NCI-H1417 (cell line): ENCODE measurements at places on chromosomes 2 and 18.

GRCh38 chr2:86027196-86027921 is 78.3 kb downstream of the POLR1A start:
- DNase-seq, result no peak

GRCh38 chr2:235694721-235695601 is 201.1 kb downstream of the AGAP1 start:
- no peak for DNase-seq

DNA sequence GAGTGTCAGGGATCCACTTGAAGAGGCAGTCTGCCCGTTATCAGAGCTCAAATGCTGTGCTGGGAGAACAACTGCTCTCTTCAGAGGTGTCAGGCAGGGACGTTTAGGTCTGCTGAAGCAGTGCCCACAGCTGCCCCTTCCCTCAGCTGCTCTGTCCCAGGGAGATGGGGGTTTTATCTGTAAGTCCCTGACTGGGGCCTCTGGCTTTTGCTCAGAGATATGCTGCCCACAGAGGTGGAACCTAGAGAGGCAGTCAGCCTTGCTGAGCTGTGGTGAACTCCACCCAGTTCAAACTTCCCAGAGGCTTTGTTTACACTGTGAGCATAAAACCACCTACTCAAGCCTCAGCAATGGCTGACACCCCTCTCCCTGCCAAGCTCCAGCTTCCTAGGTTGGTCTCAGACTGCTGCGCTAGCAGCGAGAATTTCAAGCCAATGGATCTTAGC is 38.1 kb downstream of the PLEK start:
- no peak for DNase-seq

- DNase-seq, result no peak
These were observed 6.8 kb downstream of the SLC38A11 start for GRCh38 chr2:164948540-164948939.

- DNase-seq, result no peak
These were observed 19.3 kb downstream of the RBMS1 start for GRCh38 chr2:160474319-160474645.

DNA sequence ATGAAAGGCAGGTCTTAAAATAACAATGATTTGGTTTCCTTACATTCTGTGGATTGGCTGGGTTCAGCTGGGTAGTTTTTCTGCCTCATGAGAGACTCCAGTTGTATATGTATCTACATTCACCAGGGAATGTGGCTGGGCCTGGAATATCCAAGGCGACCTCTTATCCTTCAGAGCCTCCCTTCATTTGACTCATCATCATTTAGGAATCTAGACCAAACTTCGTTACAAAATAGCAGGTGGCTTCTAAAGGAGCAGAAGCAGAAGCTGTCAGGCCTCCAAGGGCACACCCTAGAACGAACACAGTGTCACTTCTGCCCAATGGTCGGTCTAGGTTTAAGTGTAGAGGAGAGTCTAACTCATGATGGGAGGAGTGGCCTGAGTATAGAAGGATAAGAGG is 204.2 kb downstream of the EN1 start:
- no peak for DNase-seq

DNA sequence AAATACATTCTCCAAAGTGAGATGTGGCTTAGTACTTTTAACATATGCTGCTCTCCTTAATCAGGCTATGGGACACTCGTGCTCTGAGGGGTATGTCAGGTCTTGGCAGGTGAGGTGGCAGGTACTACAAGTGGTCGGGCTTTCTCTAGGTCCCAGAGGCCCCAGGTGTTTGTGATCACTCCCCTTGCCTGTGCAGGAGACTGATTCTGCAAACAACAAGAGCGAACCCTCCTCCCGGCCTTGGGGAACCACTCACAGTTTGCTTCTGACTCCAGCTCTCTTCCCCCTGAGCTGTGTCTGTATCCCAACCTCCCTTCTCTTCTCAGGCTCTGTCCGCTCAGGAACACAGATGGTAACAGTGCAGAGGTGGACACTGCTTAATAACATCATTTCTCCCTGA is 48.1 kb downstream of the ATOH8 start:
- DNase-seq, result no peak

- DNase-seq, result no peak
These were observed 412.8 kb downstream of the CMPK2 start for GRCh38 chr2:6452702-6453481.

DNA sequence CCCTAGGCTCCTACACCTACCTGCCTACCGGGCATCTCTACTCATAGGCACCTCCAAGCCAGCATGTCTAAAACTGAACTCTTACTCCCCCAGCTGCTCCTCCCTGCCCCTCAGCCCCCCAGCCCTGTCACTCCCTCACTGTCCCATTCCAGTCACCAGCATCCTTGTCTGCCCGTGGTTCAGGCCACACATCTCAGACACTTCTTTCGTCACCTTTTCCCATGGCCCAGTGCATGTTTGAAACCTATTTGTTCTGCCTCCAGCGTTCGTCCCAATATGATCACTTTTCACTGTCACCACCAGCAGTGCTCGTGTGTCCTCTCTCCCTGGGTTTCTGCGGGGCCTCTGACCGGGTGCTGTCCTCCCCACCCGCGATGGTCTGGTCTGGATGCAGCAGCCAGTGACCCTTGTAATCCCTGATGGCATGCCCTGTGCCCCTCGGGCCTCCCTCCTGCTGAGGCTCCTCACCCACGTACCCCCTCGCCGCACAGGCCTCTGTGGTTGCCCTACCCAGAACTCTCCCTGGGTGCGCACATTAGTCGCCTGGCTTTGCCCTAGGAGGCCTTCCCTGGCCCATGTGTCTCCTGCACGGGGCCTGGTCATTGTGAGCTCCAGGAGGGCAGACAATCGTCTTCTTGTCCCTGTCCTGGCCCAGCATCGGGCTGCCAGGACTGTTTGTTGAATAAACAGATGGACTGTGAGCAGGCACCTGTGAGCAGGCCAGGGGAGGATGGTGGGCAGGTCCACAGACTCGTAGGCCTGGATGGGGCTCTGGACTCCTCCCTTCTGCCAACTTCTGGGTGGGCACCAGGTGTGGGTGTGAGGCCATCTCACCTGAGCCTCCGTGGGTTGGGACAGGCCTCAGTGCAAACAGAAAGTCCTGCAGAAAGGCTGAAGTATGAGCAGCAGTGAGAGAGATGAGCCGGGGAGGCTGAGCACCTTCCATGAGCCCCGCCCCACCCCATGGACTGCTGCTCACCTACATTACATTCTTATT is 15.5 kb downstream of the LDLRAD4 start:
- no peak for DNase-seq

DNA sequence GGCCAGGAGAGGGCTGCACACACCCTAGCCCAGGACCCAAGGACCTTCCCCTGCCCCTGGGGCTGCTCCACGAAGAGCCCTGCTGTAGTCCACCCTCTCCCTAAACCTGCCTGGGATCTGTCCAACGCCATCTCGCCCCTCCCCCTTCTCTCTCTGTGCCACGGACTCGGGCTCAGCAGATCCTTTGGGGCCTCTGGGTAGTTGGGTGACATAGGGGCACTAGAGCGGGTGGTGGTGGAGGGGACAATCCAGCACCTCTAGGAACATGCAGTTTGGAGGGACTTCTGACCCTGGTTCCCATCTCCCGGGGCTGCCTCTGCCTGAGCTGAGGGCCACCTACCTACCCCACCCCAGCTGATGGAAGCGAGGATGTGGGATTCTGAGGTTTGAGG is 7.3 kb upstream of the CRYBA2 start:
- peak; percentile 82 for DNase-seq

DNA sequence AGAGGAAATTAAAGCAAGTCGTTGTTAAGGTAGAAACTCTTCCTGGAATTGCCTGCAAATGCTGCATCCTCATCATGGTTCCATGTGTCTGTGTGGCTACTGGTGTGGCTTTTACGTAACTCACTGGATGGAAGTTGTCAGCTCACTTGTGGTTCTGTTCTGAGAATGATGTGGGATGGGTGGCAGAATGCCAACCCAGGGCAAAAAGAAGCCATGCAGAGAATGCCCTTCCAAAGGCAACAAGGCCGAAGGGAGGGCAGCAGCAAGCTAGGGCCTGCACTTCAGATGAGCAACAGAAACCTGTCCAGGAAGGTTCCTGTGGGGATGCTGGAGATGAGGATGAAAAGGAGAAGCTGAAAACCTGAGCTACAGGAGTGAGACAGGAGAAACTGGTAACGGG is 10.4 kb upstream of the NAPG start:
- no peak for DNase-seq

DNA sequence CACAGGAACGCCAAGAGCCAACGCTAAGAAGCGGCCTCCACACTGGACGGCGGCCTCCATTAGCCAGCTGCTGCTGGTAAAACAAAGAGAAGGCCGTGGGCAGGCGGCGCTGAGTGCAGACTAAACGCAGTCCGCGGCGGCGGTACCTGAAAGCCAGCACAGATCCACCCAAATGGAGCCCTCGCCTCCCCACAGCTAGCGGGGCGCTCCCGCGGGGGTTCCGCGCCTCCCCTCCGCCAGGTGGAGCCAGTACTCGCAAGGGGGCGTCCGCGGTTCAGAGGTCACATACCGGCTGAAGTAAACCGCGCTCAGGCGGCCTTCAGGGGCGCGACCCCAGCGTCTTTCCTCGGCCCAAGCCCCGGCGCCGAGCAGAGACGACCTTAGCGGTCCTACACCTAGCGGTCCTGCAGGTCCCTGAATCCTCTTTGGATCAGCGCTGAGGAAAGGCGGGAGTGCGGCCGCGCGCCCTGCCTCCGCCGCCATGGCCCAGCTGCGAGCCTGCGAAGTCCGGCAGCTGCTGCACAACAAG is 293.1 kb upstream of the ERBB4 start:
- no peak for DNase-seq

- DNase-seq, result no peak
These were observed 24.7 kb upstream of the MBP start for GRCh38 chr18:77157312-77157711.

DNA sequence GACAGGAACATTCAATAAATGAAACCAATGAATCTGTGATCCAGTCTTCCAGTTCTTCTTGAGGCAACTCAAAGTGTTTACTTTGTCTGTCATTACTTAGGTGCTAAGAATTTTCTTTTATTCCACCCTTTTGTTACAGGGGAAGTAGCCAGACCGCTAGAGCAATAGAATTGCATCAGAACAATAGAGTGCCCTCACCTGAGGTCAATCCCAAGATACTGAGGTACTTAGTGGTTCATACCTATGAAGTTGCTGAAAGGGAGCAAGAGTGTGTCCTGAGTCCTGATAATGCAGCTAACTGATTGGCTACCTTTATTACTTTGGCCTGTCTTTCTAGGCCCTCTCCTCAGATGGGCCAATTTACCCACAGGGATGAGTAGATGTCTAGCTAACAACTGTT is 359.4 kb upstream of the KCNH7 start:
- no peak for DNase-seq
